NCI-H146 (cell line): ENCODE measurements at places on chromosomes 2 and 18.
A peak's percentile ranks its signal among the peaks of the same experiment; 100 is the strongest.

DNA sequence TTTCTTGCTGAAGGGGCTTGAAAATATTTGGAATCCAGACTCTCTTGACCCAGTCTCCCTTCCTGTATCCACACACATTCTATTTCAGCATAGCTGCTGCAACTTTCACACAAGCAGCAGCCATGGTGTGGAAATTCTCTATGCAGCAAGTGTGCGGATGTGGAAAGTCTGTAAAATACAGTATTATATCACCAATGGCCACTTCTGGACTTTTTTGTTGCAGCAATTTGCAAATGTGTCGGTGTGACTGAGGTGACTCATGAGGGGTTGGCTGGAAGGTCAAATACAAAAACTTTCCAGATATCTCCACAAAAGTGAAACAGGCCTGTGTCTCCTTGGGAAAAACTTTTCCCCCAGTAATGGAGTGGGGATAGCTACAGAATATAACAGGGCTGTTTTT lies 299.3 kb upstream of the GYPC start:
- no peak for DNase-seq

DNA sequence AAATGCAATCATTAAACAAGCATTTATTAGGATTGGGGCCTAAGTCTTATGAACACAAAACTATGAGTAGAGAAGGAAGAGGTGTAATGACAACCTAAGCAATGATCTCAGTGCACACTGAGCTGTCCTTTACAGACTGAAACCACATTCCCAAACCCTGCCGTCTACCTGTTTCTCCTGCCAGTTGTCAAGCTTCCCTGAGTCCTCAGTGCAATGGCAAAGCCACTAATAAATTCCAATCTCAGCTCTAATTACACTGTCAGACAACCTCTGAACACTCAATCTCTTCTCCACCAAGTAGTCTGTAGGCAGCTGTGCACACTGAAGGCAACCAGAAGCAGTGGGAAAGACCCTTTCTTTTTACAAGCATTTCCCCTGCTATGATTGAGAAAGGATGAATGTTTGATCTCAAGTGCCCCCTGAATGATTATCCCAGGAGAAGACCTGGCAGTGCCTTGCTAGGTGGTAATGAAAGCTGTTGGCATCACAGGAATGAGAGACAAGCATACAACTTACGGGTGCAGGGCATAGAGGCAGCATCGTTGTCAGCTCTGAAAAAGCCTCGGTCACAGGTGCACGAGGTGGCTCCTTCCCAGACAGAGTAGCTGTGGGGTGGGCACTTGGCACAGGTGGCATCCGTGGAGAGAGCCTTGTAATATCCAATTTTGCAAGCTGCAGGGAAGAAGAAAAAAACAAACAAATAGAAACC lies 71.4 kb downstream of the EPHA4 start:
- DNase-seq: no peak

DNA sequence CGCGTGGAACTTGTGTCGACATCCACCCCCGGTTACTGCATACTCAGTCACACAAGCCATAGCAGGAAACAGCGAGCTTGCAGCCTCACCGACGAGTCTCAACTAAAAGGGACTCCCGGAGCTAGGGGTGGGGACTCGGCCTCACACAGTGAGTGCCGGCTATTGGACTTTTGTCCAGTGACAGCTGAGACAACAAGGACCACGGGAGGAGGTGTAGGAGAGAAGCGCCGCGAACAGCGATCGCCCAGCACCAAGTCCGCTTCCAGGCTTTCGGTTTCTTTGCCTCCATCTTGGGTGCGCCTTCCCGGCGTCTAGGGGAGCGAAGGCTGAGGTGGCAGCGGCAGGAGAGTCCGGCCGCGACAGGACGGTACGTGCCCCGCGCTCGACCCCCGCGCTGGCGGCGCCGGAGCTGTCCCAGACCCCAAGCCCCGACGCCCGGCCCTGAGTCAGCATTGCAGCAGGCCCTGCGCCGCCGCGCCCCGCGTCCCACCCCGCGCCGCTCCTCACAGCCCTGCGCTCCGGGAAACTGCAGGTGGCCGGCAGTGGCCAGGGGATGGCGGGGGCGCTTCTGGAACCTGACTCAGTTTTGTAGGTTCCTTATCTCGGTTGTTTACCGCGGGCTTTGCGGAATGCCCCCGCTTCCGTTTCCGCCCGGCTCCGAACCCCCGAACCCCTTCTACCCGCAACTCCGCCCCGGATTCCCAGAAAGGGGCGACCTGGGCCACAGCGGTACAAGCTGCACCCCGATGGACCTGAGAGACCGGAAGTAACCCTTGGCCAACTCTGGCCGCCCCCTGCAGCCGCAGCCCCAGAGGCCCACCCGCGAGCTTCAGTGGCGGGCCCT lies at the start of gene CFLAR:
CFLAR (plus strand) TSS at position 50 of the 844 bp plus-strand sequence. CDS start 13,702 bp downstream, outside the sequence.
- DNase-seq: peak; percentile 87

- no peak for DNase-seq
Measured at GRCh38 chr2:131039101-131039440, 54.2 kb downstream of the FAM168B start.

DNA sequence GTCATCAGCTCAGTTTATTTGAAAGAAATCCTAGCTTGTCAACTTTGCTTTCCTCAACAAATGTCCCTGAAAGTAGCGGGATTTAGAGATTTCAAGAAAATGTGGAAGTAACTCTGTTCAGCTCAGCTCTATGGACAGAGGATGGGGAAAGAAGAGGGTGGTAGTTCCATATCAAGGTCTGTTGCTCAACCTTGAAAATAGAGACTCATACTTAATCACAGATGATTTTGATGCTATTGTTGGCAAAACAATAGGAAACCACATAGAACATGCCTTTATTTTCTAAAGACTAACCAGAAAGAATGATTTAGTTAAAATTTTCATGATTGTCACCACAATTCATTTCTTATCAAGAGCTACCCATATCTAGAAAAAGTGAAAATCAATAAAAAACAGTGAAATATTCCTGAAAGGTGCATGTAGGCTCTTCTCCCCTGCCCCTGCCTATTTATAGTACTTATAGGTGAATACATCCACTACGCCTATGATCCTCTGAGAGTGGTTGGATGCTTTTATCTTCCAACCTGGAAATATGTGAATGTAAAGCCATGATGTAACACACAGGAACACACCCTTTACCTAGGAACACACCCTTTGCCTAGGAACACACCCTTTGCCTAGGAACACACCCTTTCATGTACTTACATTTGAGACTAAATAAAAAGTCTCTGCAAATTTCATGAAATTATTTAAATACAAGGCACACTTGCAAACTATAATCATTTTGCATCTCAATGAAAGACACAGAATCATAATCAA lies 65.8 kb downstream of the ETAA1 start:
- DNase-seq: peak; percentile 52

DNA sequence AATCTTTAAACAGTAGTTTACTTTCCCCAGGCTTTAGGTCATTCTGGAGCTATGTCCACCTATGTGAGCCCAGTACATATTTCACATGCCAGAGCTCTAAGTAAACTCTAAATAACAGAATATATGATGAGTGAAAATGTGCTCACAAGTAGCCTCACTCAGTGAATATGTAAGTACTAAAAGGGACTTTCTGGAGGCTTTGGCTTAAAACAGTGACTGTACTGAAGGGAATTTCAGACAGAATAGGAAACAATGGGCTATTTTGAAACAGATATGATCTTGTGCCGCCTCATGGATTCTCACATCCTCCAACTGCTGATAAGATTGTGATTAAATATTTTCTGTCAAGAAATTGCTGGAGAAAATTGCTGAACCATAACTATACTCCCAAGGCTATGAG lies 747.9 kb downstream of the SOCS6 start:
- no peak for DNase-seq

DNA sequence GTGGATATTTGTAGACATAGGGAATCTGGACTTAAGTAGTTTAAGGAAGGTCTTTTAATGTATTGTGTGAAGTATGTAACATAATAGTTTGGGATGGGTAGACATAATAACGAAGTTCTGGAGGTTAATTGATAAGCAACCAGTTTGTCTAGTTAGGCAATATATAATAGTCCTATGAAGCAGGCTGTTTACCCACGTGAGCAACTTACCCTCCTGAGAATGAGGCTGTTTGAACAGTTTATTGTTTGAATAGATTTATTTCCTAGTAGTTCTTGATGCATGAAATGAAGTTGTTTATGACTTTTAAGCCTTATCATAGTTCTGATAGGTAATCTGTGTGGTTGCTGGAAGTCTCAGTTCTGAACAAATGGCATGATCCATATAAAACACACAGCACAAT lies 361.5 kb downstream of the GALNT13 start:
- no peak for DNase-seq

DNA sequence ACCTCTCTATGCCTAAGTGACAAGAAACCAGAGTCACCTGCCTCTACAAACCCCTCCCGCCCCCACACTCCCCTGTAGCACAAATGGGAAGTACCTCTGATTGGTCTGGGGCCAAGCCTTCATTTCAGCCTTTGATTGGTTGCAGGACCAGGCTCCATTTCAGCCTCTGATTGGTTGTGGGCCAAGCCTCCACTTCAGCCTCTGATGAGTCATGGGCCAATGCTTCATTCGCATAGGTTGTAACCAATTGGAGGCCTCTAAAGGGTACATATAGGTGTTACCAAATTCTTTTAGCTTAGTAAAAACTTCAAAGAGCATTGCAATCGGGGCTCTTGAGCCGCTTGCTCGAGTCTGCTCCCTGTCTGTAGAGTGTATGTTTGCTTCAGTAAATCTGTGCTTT lies 25.0 kb downstream of the CCDC102B start:
- DNase-seq: no peak

- no peak for DNase-seq
Measured at GRCh38 chr2:170578606-170579005, 136.5 kb upstream of the SP5 start.
